Type B pancreatic cell (in vitro differentiated cells): ENCODE measurements at places on chromosomes 12 and 14. TPM values are rescaled to one million over a fixed set of nuclear protein-coding genes. Genes with fewer than 3 reads are reported as not detected.

GRCh38 chr14:29461101-29461500 lies 466.5 kb downstream of the PRKD1 start:
- DNase-seq, result no peak

DNA sequence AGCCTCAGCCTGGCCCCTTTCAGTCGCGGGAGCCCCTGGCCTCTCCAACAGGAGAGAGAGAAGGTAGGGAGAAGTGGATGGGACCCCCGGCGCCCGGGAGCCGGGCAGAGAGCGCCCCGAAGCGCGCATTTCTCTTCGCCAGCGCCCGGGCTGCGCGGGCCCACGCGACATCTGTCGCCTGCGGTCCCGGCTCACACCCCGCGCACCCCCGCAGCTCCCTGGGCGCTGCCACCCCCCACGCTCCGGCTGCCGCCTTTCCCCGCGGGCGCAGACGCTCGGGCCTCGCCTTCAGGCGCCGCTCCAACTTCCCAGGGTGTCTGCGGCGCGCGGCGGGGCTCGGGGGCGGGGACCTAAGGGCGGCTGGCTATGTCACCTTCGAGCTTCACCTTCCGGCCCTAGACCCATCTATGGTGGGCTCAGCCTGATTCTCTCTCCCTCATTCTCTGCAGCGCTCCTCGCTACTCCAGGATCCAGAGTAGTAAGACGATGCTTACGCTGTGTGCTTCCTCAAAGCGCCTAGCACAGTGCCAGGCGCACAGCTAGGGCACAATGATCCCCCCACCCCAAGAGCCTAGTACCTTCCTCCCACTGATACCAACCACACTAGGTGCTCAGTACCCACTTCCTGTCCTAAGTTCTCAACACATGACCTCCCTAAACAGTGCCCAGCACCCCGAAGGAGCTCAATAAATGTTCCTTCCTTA lies 1.6 kb downstream of the HRK start:
- no peak for DNase-seq

The PYGL gene
- 27.3 and 38.8 TPM in 2 replicates for total RNA-seq

- no peak for DNase-seq
Measured at GRCh38 chr14:79552778-79553177, 658.5 kb downstream of the DIO2 start.
